ENCODE measurements at places on chromosomes 16 and 17.

DNA sequence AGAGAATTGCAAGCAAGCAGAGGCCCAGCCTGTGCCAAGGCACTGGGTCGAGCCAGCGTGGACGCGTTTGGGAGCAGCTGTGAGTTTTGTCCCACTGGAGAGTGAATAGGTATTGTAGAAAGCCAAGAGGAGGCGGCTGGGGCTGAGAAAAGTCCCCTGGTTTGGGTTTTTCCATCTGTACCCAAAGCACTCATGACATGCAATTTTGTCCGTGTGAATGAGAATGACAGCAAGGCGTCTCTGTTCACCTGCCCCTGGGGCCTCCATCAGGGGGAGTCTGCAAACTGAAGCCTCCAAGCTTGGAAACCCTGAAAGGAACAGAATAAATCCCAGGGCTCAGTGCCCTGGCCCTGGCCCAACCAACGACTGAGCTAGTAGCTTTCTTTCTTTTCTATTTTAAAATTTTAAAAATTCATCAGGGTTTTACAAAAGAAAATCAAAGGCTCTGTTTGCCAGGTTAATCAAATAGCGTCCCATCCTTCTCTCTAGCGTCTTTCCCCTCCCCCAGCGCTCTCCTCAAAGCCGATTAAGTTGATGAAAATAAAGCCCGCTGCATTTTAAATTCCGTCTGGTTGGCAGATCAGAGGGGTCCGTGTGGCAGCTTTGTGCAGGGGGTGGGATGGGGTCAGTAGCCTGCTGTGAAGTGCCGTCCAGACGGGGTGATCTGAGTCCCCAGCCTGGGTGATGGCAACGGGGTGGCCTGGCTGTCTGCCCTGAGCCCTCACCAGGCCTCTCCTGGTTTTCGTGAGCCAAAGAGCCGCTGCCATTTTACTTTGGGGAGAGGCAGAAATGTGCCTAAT is 171.0 kb downstream of the KATNIP start:
- no peak for DNase-seq

DNA sequence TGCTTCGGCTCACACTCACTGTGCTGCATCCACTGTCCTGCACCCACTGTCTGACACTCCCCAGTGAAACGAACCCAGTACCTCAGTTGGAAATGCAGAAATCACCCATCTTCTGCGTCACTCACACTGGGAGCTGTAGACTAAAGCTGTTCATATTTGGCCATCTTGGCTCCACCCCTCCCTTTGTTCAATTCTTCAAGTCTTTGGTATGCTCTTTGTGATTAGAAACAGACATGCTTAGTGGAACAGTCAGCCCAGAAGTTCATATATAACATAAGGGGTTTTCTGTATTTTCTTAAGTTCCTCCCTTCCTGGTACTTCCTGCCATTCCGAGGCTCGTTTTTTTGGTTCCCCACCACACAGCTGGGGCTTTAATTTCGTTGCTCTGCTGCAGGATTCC is 398.5 kb upstream of the DYNLRB2 start:
- DNase-seq, result no peak

DNA sequence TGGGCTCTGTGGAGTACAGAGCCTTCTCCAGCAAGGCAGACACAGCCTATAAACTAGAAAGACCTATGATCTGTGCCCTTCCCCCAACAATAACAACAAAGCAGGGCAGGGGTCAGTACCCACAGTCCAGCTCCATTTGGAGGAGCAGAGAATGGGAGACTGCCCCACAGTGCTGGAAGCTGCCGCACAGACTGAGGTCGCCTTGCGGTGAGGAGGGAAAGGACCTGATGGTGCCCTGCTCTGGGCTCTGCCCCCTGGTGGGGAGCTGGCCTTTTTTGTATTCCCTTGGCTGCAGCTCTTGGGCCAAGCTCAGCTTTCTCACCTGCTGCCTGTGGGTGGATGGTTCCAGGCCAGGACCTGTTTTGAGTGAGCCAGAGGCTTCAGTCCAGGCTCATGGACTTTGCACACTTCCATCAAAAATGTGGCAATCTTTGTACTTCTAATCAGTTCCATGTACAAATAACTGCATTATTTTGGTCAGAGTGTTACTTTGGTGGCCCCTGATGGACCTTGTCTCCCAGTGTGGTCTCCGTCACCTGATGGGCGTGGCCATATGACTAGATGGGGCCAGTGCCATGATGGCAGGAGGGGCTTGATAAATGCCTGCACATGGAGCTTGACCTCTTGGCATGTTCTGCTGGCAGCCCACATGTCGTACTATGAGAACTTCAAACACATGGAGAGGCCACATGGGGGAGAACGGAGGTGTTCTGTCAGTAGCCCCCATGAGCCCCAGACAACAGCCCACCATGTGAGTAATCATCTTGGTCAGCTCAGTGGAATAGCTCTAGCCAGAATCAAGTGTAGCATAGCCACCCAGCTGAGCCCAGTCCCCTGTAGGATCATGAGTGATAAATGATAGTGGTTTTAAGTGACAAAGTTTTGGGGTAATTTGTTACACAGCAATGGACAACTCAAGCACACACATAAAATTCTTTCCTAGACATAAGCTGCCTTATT is 24.2 kb downstream of the B9D1 start:
- DNase-seq, result peak; percentile 64

GRCh38 chr16:82011199-82011641 is at the start of gene SDR42E1:
TSS of gene SDR42E1 (minus strand) at chr16:82011470. CDS start at chr16:82000858, 10,612 bp downstream.
- DNase-seq, result peak; percentile 88

DNA sequence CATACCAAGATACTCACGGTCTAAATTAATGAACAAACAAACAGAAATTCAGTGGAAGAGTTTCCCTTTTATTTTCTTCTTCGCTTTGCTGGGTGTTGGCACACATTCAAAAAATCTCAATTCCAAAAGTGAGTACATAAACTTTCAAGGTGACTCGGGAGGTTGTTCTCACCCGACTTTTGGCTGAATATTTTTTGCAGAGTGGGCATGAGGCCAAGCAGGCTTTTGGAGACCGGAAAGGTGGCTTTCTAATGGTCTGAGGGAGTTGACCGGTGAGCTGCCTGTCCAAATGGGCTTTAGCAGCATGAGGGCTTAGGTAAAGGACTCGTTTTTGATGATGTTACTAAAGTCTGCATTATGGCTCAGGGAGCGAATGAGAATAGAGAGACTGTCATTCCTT is 318.7 kb downstream of the CPPED1 start:
- DNase-seq, result no peak

DNA sequence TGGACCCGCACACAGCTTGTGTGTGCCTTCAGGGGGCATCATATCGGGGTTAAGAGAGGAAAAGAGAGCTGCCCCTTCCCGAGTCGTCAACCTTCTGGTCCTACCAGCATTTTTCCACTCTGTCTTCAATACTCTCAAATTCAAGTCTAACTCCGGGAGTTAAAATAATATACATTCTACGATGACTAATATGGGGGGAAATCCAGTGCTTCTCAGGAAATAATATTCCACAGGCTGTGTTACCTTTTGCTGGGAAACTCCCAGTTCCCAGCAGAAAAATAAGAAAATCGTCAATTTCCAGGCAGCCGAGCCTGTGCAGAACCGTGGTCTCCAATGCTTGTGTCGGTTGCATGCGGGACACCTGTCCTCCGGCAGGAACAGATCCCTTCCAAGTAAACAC is 105.0 kb upstream of the FOXF1 start:
- no peak for DNase-seq

DNA sequence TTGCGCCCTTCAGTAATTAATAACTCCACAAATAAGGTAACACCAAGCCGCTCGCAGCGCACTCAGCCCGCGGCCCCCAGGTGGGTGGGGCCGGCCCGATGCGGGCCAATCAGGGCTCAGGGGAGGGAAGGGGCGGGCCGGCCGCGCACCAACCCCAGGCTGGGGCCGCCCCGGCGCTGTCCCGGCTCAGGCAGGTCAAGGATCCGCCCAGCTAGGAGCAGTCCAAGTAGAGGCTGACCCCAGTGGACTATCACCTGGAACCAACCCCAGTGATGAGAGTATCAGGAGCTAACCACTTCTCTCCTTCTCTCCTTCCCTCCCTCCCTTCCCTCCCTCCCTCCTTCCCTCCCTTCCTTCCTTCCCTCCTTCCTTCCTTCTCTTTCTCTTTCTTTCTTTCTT is 110.8 kb downstream of the C16orf78 start:
- peak; percentile 83 for DNase-seq

DNA sequence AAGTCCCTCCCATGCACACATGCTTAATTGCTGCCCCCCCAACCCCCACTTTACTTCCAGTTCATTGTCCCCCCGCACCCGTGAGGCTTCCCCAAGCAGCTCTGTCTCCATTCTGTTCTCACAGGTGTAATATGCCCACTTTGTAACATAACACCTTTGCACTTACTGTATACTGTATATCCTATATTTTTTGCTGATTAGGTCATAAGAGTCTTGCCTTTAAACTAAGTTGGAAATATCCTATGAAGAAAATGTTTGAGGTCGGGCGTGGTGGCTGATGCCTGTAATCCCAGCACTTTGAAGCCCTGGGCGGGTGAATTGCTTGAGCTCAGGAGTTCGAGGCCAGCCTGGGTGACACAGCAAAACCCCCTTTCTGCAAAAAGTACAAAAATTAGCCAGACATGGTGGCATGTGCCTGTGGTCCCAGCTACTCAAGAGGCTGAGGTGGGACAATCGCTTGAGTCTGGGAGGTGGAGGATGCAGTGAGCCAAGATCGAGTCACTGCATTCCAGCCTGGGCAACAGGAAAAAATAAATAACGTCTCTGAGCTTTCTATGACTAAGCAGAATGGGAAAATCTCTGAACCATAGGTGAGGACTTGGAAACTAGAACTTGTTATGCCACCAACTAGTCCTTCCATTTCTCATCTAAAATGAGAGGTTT is 76.1 kb downstream of the TNRC6C start:
- no peak for DNase-seq

DNA sequence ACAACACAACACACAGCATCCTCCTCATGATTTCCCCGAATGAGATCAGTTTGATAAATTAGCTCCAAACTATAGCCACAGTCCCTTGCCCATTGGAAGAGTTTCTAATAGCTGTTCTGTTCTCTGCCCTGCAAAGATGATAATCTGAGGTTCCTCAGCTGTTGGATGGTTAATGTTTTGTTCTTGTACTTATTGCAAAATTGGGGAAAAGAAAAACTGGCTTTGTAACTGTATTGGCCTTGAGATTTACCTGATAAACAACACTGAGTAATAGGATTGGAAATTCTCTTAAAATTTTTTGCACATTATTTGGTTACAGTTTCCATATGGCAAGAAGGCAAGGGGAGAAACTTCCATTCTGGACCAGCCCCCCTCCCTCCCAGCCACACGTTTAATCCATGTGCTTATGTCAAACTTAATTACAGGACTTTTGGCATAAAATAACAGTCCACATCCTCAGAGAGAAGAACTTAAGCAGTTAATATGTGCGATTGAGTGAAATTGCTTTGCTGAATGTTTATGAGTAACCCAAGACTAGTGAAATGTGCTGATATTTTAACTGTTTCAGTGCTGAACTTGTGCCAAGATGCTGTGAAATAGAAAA is 119.1 kb upstream of the ZFHX3 start:
- no peak for DNase-seq

DNA sequence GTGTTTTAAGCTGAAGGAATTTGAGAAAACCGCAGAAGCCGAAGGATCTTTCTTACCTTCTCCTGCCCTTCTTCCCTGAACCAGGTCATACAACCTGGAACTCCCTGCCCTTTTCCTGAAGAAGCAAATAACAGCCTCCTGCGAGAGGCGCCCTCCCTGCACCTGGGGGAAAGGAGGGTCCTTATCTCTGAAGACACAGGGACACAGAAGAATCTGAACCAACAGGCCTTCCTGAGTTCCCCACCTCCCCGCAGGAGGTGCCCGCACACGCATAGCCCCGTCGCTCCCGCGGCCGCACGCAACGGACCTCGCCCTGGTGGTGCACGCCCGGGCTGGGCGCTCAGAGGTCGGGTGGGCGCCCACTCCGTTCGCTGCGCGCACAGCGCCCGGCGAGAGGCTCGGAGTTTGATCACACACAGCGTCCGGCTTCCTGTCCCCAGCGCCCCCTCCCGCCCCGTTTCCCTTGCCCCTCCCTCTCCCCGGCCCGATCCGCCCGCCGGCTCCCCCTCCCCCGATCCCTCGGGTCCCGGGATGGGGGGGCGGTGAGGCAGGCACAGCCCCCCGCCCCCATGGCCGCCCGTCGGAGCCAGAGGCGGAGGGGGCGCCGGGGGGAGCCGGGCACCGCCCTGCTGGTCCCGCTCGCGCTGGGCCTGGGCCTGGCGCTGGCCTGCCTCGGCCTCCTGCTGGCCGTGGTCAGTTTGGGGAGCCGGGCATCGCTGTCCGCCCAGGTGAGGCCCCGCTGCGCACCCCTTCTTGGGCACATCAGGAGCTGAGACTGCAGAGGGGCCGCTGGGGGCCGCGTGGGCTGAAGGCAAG is at the start of gene TNFSF12:
TNFSF12 (plus strand) TSS at position 474 of the 816 bp plus-strand sequence; CDS start at position 570, 96 bp downstream.
- peak; percentile 50 for DNase-seq

DNA sequence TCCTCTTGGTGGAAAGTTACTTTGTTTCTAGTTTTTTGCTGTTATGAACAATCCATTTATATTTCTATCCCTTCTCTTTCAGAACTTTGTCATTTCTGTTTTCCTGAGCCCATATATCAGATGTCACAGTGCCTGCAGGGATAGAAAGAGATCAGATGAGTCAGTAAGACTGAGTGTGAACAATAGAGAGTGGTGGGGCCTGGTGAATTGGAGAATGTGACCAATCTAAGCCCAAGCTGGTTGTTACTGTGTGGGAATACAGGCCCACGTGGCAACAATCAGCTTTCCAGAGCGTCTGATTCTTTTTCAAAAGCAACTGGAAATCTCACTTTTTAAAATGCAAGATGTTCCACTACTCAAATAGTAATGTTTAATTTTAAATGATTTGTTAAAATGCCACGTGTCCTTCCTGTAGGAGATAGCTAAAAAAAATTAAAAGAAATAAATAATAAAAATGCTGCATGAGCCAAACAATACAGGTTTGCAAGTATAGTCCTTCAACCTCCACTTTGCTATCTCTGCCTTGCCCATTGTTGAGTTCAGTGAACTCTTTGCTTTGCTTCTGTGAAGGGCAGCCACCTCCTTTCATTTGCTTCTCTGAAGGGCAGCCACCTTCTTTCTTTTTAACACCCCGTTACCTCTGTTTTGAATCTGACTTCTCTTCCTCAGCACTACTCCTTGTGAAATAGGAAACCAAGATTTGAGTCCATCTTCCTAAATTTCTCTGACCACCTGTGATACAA is 9.6 kb downstream of the DCTN5 start:
- DNase-seq, result no peak

DNA sequence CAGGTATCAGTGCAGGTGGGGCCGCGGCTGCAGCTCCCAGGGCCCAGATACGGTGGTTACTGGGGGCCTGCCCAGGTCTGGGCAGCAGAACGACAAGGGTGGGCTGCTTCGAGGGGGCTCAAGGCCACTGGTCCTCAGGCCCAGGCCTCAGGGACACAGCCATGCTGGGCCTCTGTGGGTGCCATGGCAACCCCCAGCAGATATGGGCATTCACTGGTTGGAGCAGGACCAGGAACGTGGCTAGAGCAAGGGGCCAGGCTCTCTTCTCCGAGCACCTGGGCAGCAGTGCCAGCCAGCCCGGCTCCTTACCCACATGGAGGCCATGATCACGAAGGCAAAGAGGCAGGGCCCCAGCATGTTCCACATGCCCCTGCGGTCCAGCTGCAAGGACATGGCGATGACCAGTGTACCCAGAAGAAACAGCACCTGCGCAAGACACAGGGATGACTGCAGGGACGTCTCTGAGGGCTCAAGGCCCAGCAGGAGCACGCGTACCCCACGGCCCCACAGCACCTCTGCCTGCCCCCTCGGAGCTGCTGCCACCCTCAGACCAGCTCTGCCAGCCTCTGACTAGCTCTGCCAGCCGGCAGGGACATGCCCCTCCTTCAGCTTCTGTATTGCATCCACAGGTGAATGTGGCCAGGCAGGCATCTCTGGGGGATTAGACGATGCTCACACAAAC is 2.1 kb upstream of the MRPL28 start:
- DNase-seq, result no peak
